ENCODE measurements at places on chromosomes 5 and 9.
A peak's percentile ranks its signal among the peaks of the same experiment; 100 is the strongest.

DNA sequence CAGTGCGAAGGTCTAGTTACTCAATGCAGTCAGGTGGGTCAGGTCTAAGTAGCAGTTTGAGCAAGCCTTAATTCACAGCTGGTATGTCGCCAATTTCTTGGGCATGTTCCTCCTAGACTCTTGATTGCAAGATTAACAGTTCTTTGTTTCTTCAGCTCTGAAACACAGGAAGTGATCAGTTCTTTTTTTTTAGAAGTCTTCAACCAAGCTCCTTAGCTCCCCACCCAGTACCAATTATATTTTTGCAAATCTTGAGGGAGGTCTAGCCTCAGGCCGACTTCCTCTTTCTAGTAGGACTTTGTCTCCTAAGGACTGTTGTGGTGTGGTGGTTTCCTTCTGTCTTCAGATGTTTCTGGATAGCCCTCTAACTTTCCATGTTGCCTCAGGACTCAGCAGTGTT lies 2054.2 kb downstream of the MAT2B start:
- DNase-seq, result no peak

DNA sequence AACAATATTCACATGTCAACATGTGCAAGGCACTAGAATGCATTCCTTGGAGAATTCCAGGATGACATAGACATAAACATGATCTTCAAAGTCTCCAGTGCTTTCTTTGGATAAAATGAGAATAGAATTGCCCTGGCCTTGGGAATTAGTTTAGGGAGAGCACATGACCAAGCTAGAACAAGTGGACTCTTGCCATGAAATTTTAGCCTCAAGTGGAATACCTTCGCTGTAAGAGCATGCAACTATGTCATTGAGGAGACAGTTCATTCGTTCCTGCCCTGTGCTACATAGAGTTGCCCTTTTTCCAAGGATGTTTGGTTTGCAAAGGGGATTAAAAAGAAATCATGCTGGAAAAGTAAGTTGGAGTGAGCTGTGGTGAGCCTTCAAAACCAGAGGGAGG lies 42.7 kb downstream of the ZFAND5 start:
- no peak for DNase-seq

DNA sequence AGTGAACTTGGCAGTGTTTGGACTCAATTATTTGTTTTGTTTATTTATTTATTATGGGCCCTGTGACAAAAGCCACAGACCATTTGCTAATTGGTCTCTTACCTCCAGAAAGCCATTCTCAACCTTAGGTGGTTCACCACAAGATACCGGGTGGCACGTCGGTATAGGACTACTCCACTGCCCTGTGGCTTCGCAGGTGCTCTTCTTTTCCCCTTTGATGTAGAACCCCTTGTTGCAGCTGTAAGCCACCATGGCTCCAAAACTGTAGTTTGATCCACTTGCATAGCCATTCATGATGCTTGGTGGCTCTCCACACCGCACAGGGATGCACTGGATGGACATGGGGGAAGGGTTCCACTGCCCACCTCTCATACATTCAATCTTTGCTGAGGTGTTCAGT lies 73.3 kb upstream of the TXNDC8 start:
- no peak for DNase-seq

DNA sequence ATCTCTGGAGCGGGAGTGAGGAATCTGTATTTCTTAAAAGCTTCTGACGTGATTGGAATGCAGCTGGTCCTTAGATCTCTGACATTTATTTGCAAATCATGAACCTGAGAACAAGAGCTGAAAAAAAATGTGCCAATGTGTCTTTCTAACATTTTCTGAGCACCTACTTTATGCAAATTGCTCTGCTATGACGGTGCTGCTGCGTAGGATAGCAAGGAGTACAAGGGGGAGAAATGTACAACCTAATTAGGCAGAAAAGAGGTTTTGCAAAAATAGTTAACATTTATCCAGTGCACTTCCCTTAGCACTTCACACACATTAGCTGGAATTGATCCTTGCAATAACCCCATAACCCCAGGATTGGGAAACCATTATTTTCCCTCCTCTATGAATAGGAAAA lies 357.5 kb downstream of the TLE4 start:
- no peak for DNase-seq

DNA sequence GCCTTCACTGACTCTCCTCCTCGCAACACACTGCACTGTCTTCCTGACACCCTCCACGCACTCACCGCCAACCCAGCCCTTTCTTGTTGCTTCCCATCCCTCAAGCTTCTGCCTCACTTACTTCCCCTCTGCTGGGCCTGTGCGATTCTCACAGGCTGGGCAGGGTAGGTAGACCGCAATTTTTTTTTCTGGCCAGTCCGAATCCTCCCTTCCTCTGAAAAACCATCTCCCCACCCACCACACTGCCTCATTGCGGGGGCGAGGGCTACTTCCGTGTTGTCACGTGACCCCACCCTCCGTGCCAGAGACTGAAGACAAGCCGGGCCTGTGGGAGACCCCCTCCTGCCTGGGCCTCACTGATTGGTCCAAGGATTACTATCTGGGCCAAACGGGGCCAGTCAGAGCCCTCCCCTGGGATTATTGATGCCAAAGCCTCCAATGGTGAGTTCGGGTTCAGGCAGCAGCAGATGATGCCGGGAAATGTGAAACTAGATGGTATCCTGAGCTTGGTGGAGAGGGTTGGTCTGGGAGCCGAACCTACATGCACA lies 73.1 kb downstream of the STK10 start:
- peak; percentile 40 for DNase-seq

DNA sequence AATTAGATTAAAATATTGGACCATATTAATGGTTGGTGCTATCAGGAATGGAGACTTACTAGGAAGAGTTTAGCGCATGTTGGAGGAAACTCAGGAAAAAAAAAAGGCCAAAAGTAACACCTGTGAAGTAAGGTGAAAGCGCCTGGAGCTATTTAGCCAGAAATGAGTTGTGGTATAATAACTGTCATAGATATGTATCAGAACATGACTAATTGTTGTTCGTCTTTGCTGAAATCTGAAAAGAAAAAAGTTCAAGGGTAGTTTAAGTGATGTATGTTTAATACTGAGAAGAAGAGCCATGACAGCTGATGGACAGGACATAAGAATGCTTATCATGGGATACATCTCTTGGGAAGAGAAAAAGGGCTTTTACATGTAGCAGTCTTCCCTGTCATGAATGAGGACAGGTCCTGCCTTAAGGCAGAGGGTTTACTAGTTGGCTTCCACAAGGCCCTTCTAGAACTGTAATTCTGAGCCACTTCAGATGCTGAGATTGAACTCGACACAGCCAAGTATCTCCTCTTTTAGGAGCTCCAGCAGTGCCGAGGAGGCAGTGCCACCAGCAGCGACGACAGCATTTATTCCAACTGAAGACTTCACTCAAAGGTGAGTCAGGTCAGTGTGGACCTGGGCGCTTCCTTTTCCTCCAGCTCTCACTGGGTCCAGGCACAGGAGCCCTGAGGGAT lies 940 bp upstream of the CAMK4 start:
- no peak for DNase-seq

DNA sequence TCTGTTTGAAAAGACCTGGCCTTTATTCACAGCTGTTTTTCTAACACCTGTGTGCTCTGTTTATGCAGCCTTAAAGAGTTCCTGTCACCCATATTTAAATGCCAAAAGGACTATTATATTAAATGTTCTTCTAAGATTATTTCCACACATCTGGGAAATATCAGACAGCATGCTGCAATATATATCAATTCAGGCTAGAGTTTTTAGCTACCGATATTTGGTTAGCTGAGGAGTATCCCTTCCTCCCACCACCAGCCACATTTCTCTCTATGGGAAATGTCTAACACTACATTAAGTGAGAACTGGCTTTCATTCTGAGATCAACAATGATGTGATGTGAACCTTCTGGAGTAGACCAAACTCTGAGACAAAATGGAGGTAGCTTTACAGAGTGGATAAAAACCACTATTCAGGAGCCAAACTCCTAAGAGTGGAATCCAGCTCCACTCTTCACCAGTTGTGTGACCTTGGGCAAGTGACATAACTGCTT lies 509.2 kb downstream of the ZNF608 start:
- DNase-seq, result no peak

- DNase-seq, result peak; percentile 27
Observed at GRCh38 chr9:114538241-114538640, 33.0 kb upstream of the WHRN start.
